Adipocyte (in vitro differentiated cells): ENCODE measurements at places on chromosomes 16 and 17.

DNA sequence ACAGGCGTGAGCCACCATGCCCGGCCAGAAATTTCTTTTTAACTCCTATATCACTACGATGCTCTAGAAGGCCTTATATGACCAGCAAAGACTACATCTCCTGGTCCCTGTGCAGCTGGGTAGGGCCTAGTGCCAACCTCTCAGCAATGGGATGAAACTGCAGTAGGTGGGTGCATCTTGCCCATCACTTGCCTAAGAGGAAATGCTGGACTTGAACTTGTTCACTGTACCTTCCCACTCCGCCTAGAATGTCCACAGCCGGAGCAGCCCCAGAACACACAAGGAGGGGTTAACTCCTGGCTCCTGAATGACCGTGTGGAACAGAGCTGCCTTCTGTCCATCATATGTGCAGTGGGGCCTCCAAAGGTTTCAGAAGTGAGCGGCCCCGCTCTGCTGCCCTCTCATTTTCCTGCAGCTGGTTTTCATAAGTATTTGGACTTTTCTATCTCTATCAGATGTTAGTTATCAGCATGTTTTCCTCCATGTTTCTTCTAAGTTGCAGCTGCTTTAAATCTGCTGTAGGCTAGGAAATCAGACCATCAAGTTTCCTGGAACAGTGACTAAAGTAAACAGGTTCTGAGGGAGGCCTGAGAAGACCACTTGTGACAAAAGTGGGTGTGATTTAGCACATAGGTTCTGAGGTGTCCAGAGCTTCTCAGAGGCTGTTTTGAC lies 52.5 kb downstream of the WSB1 start:
- peak; percentile 17 for DNase-seq

GRCh38 chr16:54503011-54503855 lies 216.6 kb upstream of the IRX3 start:
- DNase-seq = peak; percentile 51

DNA sequence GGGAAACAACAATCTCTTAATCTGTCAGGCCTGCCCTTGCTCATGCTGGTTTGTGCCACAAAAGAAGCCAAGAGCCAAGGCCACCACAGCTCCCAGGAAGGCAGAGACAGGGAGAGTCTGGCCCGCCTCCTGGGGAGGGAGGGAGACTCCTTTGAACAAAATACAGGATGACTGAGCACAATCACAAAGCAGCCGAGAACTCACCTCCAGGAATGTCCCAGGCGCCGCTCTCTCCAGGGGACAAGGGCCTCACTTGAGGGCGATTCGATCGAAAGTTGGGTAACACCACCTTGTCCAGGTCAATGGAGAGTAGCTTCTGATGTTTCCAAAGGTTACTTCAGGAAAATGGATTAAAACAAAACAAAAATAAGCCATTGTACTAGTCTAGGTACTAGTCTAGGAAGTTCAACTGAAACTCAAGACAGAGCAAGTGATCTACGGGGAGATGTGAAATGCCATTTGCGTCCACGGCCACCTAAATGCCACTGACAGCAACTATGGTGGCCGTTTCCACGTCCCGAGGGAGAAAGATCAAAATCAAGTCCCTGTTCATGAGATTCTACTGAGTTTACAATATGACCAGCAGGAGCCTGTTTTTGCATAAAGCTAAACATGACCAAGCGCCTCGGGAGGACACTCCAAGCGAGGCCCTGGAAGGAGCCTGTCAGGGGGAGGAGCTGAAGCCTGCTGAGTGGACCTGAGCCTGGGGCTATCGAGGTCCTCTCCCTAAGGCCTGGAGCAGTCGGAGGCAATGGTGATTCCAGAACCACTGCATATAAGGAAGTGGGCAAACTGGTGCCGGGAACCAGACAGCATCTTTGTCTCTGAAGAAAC lies 13.4 kb upstream of the SLC38A8 start:
- DNase-seq = no peak

GRCh38 chr17:7443499-7444485 lies 1.1 kb upstream of the CHRNB1 start:
- peak; percentile 31 for DNase-seq

DNA sequence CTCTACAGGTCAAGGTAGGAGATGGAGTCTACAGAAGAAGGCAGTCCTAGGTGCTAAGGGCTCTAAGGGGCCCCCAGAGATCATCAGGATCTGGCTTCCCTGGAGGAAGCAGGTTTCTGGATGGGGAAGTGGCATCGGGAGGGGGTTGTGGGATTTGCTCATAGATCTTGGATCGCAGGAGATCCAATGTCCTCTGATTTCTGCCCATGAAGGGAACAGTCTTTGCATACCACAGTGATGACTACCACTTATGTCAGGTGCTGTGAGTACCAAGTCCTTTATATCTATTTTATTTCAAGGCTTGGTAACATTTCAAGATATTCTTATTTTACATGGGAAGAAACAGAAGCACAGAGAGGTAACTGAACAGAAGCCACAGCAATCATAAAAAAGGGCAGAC lies 164.0 kb downstream of the RGS9 start:
- DNase-seq = no peak

GRCh38 chr16:88968589-88969280 lies 8.3 kb downstream of the CBFA2T3 start:
- DNase-seq = no peak

DNA sequence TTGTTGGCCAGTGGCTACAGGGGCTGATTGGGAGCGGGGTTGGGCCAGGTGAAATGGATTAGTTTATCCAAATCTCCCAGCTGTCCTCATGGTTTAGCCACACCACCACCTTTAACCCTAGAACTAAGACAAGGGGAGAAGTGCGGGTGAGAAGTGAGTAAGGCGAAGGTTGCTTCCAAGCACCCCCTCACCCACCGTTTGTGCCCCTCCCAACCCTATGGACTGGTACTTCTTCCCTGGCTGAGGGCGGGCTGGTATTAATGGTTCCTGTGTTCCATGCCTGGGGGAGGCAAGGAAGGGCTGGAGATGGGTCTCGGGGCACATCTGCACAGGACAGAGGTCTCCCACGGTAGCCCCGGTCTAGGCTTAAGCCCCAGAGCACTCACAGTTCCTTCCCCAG lies 25.1 kb downstream of the NT5M start:
- DNase-seq = no peak

DNA sequence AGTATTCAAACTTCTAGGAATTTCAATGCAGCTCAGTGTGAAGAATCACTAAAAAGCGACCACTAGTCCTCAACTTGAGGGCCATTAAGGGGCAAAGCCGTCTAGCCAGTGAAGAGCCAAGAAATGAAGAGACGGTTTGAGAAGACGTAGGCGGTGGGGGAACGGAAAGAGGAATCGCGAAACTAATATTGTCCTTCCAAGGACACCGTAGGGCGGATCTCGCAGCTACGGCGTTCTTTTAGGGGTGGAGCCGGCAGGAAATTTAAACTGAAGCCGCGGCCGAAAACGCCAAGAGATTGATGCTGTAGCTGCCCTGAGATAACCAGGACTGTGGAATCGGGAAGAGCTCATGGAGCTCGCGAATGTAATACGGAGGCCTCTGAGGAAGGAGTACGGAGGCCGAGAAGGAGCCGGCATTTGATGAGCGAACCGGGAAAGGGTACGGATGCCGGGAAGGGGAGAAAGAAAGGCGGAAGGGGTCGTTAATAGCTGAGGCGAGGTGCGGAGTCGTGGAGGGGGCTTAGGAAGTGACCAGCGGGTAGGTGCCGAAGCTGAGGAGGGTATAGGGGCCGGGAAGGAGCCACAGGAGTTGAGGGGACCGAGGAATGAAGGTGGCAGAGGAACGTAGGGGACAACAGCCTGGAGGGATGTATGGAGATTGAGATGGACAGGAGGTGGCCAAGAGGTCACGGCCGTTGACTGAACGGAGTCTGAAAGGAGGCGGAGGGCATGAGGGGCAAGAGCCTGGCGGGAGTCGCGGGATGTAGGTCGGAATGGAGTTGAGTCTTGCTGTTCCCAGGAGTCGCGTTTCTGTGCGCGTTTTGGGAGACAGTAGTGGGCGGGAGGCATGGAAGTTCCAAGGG lies at the start of gene DBF4B:
Gene DBF4B (plus strand): TSS at position 265 of the 863 bp plus-strand sequence. CDS start 156 bp downstream, at position 421.
- DNase-seq = peak; percentile 95
